Activated CD8-positive, alpha-beta T cell treated with anti-CD3 and anti-CD28 coated beads, Interleukin-2, amount 10 ng/mL, durations not matched to agents 7 days and 5 days (primary cell): ENCODE measurements at places on chromosomes 12 and 14. TPM values are rescaled to one million over a fixed set of nuclear protein-coding genes. Genes with fewer than 3 reads are reported as not detected.

- H3K4me1 ChIP-seq = no peaks in the 10 kb centered on the region
- H3K4me3 ChIP-seq = no peak overlapping the region
- H3K36me3 ChIP-seq = no peaks in the 10 kb centered on the region
- DNase-seq = no peak
- H3K27ac ChIP-seq = no peak overlapping the region
Measured at GRCh38 chr14:23245282-23245681, 7.5 kb downstream of the RNF212B start.

DNA sequence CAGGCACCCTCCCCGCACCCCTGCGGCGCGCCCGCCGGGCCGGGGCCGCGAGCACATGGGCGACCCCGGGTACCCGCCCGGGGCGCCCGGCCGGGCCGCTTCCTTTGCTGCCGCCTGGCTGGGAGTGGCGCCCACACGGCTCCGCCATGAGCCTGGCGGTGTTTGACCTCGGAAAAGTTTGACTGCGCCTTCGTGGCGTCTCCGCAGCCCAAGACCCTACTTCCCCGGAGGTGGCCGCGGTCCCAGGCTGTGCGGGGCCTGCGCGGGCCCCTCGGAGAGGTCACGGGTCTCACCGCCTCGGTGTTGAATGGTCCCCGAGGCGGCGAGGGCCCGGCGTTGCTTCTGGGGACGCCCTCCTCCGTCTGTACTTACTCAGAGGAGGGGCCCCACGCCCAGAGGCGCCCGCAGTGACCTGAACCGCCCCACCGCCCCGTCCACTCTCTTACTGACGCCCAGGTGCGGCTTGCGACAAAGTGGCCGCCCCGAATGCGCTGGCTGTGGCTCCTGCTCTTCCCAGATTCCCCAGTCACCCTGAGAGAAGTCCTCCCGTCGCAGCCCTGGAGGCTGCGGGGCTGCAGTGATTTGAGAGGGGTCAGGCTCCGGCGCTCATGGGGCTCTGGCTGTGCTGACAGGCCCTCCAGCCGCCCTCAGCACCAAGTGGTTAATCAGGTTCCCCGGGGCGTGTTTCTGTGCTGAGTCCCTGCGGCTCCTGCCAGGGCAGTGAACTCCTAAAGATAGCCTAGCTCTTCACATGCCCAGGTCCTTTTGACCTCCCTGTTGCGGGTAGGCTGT, 5.8 kb downstream of the KMT5A start:
- peak overlapping the region; percentile 82 for H3K27ac ChIP-seq
- peak; percentile 34 for DNase-seq
- H3K27me3 ChIP-seq = no peaks in the 10 kb centered on the region

GRCh38 chr12:66340131-66340530, 37.8 kb downstream of the HELB start:
- no peaks in the 10 kb centered on the region for H3K27me3 ChIP-seq
- no peak overlapping the region for H3K4me3 ChIP-seq
- peaks cover 67% of the 10 kb centered on the region for H3K36me3 ChIP-seq
- no peak for DNase-seq

- H3K36me3 ChIP-seq = no peaks in the 10 kb centered on the region
- DNase-seq = no peak
- H3K4me3 ChIP-seq = no peak overlapping the region
- no peaks in the 10 kb centered on the region for H3K27me3 ChIP-seq
Measured at GRCh38 chr12:77734214-77734883, 96.3 kb upstream of the NAV3 start.

GRCh38 chr12:120117961-120118320, 1.4 kb upstream of the RAB35 start:
- DNase-seq = no peak
- peak overlapping the region; percentile 81 for H3K4me3 ChIP-seq
- no peaks in the 10 kb centered on the region for H3K27me3 ChIP-seq
- H3K4me1 ChIP-seq = peaks cover 70% of the 10 kb centered on the region
- peak overlapping the region; percentile 78 for H3K27ac ChIP-seq
- peaks cover 45% of the 10 kb centered on the region for H3K36me3 ChIP-seq

GRCh38 chr12:2856051-2856450, 788 bp downstream of the TEX52 start:
- no peak overlapping the region for H3K4me3 ChIP-seq
- no peaks in the 10 kb centered on the region for H3K4me1 ChIP-seq
- peaks cover 26% of the 10 kb centered on the region for H3K36me3 ChIP-seq
- no peak for DNase-seq
- H3K27me3 ChIP-seq = no peaks in the 10 kb centered on the region
- H3K27ac ChIP-seq = no peak overlapping the region

DNA sequence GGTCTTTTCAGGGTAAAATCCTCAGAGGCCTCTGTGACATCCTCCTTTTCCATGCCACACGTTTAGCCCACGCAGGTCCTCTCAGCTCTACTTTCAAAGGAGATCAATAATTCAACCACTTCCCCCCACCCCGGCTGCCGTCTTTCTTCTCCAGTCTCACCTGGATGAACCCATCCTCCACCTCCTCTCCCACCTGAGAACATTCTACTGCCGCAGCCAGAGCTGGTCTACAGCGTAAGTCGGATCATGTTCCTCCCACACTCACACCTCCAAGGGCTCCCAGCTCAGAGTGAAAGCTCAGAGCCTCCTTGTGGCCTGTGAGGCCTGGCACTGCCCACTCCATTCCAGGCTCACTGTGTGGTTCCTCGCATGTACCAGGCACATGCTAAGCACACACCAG, 246.6 kb downstream of the CHST11 start:
- no peak overlapping the region for H3K27ac ChIP-seq
- H3K36me3 ChIP-seq = peaks cover 16% of the 10 kb centered on the region
- no peaks in the 10 kb centered on the region for H3K27me3 ChIP-seq
- H3K4me3 ChIP-seq = no peak overlapping the region

DNA sequence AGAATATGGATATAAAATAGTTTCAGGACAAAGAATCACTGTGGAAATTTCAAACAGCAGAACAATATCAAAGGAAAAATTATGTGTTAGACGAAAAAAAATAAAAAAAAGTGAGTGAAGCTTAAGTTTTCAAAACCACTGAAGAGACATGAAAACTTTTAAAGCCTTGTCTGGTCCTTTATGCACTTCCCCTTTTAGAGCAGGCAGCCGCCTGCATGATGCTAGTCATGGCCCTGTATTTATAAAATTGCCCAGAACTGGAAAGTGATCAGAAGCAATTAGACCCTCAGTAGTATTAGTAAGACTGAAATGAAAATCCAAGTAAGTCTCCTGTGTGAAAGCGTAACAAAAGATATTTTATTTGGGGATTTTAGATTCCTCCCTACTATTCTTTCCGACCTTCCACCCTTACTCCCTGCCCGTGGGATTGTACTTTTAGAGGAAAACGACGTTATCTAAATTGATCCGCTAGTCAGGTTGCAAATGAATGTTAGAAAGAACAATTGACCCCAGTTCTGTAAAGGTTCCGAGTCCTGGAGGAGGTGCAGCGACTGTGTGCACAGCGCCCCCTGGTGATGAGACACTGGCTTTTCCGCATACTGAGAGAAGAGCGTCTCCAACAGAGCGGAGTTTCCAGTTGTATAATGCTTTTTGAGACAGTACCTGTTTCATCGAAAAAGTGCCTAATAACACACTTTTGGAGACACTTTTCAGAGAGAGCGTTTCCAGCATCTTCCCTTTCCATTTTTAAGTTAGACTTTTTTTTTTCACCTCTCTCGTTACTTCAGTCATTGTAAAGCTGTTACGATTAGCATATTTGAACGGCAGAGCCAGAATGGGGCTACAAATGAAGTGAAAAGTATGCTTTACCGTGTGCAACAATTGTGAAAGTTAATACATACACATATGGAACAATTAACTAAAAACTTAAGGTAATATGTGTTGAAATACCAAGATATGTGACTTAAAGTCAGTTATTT, 12.4 kb downstream of the MGST1 start:
- no peaks in the 10 kb centered on the region for H3K27me3 ChIP-seq
- H3K27ac ChIP-seq = no peak overlapping the region
- no peak overlapping the region for H3K4me3 ChIP-seq
- no peaks in the 10 kb centered on the region for H3K4me1 ChIP-seq
- DNase-seq = peak; percentile 33

Gene TRPV4
- total RNA-seq = not detected

Gene DACT1
- 0.58 TPM for total RNA-seq
